GM10248 (cell line): ENCODE measurements at places on chromosomes 7 and 10.

- no peak for DNase-seq
These were observed 21.7 kb downstream of the SCD start for GRCh38 chr10:100368721-100369120.

GRCh38 chr7:26860361-26860760, 4.0 kb downstream of the SKAP2 start:
- no peak for DNase-seq

DNA sequence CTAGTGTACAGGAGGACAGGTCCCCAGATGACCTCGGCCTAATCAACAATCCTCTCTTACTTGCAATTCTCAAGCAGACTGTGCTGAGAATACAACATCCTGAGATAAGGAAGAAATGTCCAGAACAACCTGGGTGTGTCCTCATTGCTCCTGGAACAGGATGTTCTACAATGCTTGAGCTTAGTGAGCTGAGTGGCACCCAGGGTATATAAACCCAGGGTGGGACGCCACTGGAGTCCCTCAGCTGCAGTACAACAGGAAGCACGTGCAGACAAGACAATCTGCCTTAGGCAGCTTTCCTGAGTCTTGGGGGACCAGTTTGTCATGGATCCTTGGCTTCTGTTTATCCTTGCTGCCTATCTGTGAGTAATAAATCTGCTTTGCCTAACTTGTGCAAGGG, 27.7 kb upstream of the SLC25A13 start:
- no peak for DNase-seq

DNA sequence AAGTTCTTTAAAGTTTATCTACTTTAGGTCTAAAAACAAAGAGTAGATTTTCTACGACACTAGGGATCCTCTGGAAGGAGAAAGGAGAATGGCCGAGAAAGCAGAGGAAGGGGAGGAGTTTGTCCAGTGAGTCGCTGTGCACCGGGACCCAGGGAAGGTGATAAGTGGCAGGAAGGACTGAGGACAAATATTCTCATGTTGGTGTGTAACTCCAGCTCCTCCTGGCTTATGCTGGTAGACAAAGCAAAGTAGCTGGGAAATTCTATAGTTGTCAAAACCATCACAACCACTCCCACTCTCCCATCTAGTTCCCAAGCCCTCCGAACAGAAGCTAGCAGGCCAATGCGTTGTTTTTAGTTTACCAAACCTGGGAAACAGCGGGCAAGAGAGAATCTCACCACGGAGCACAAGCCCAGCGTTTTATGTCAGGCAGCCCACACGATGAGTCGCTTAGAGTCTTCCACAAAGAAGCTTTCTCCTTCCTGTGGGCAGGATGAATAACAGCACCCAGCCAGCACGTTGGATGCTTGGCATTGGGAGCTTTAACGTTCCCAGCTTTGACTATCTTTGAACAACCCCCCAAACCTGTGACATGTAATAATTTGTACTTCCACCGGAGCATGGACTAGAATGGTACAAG, 32.9 kb upstream of the JCAD start:
- no peak for DNase-seq

- DNase-seq = no peak
These were observed 16.7 kb downstream of the USP6NL start for GRCh38 chr10:11594589-11595394.
